ENCODE measurements at places on chromosomes 2 and 18.
A peak's percentile ranks its signal among the peaks of the same experiment; 100 is the strongest.

GRCh38 chr2:235148201-235149170, 196.7 kb downstream of the SH3BP4 start:
- no peak for DNase-seq

- DNase-seq = no peak
Measured at GRCh38 chr2:147792966-147793617, 51.7 kb upstream of the ACVR2A start.

DNA sequence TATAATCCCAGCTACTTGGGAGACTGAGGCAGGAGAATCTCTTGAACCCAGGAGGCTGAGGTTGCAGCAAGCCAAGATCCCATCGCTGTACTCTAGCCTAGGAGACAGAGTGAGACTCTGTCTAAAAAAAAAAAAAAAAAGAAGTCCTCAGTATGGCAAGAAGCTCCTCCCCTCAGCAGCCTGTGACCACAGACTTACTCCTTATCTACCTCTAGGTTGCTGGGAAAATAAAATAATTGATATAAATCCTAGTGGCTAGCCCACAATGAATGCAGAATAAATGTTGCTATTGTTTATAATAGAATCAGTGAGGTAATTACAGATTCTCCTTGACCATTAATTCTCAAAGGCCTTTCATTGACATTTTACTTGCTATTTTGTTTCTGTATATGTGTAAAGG, 70.6 kb downstream of the IRS1 start:
- no peak for DNase-seq

DNA sequence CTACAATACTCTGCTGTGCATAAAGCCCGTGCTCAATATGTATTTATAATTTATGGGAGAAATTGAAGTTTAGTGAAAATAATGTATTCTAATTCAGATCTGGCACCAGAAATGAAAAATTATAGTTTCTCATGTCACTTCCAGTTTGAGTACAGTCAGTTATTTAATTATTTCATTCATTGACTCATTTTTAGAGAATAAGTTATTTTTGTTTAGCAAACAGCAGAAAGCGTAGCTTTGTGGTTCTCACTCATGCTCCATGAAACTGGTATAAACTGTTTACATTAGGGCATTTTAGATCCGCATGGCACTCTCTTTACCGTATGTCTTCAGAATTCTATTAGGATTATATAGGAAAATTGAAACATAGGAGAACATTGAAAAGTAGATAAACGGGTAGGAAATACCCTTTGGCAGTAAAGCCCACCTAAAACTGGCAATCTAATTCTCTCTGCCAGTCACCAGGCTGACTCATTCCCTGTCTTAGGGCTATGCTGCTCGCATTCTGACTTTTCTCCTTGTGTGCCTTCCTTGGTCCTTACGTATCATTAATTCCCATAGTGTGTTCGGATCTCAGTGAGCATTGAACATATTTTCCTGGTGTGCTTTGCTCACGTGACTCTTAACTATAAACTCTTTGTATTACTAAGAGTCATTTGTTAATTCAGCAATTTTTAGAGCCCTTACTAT, 106.0 kb downstream of the ZNF236 start:
- no peak for DNase-seq

DNA sequence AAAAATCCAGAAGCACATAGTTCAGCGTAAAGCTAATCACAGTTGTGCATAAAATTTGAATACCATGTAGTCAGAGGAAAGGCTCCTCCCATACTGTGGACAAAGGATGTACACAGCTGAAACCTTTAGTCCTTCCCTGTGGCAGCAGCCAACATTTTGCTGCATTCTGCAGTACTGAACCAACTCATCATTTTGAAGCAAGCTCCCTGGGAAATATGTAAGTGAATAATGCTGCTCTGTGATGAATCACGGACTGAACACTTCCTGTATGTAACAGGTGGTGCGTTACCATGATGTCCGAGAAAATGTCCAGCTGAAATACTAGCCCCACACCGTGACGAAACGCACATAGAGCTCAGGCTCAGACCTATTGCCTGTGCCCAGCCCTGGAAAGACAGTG, 421.1 kb upstream of the RAB12 start:
- DNase-seq = no peak

GRCh38 chr18:45325778-45326177, 289.5 kb upstream of the SLC14A2 start:
- no peak for DNase-seq

- DNase-seq = no peak
Measured at GRCh38 chr2:127536707-127537541, 1.4 kb downstream of the MYO7B start.

DNA sequence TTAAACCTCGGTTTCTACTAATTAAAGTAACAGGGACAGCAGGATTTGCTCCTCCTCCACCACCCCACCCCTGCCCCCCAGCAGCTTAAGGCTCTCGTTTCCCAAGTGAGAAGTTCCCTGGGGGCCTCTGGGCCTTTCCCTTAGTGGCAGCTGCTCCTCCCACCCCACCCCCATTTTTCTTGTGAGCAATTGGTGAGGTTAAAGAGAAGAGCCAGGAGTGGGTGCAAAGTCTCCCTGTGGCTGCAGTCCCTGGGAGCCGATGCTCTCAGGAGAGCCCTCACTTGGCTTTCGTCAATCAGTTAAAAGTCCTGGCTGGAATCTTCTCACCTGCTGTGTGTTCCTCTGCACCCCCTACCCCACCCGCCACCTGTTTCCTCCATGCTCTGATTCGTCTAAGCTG, 48.7 kb upstream of the AGAP1 start:
- DNase-seq = no peak

DNA sequence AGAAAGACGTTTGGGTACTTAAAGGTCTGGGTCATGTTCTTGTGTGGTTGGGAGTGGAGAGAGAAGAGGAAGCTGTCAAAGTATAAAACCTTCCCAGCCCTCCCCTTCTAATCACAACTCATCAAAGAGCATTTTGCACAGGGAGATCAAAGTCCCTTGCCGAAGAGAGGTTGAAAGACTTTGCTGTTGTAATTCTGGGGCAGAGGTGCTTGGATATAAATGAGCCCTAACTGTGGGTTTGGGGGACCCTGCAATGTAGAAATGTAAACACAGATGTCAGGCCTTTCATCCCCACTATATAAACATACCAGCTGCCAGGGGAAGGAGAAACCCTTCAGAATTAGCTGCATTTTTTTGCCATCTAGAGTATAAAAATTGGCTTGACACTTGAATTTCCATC, 182.1 kb downstream of the ETAA1 start:
- DNase-seq = no peak

GRCh38 chr2:164896634-164897355, 55.2 kb upstream of the COBLL1 start:
- DNase-seq = no peak

GRCh38 chr2:242098445-242099128, 229.1 kb downstream of the RTP5 start:
- no peak for DNase-seq

DNA sequence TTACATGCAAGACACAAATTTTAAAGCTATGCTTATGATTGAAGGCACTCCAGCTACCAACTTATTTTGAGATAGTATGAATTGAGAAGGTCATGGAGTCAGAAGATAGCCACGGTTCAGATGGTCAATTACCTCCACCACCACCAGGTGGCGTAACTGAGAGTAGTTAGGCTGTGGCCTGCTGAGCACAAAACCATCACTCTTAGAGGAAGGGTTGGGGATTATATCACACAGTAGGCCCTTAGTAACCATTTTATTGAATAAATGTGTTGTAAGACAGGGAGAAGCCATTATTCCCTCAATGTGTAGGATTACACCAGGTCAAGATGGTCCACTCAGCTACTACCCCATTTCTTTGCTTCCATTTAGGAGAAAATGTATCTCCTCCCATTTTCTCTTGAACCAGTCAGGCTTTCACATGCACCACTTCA, 18.8 kb downstream of the KLHL41 start:
- DNase-seq = peak; percentile 72

DNA sequence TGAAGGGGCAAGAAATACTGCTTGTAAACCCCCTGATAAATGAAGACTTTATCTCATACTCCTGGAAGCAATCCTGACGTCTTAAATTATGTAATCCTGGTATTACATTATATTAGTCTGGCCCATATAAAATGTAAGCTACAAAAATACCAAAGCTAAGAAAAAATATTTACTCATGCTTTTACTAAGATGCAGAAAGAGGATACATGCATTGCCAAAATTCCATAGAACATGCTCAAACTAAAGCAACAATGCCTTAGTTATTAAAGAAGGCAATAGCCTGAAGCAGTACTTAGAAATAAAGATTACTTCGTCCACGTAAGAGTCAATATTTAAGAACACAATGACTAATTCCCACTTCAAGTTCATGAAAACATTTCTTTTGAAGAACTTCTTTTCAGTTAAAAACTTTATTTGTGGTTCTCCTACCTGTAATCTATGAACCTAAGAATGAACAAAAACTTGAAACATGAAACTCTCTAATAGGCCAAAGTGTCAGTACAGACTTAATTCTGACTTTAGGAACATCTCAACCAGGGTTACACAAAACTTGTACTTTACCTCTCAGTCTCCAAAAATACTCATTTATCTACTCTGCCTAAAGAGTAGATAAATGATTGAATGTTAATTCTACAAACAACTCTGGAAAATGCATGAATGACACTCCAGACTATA, 117.3 kb downstream of the THADA start:
- DNase-seq = no peak

GRCh38 chr2:203710952-203711351, 4.5 kb downstream of the CD28 start:
- DNase-seq = no peak

DNA sequence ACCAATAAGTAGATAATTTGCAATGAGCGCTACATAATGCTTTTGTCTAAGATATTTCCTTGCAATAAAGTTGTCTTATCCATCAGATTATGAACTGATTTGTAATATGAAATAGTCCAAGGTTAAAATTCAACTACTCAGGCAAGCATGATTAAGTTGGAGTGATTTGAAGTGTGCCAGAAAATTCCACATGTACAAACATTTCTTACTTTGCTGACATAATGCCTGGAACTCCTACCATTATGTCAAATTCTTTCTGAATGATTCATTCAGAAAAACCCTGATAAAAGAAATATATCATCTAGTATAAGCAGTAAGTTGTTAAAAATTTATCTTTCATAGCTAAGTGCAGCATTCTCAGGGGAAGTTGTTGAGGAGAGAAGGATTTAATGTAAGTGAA, 87.3 kb downstream of the CBLN2 start:
- DNase-seq = no peak

DNA sequence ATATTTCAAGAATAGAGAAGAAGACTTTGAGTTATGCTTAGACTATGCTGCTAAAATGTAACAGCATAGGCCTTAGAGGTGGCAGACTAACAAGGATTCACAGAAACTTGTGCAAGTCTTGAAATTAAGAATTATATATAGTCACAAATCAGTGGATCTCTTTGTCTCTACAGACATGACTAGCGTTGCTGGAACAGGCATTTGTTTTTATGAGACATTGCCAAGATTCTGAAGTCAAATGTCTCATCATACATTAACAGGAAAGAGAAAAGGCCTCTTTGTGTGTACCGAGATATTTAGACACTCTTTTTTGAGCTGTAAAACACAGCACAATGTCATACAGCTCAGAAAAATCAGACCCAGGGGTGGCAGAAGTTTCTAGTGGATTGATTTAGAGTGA, 207.1 kb downstream of the TMX3 start:
- DNase-seq = no peak

- DNase-seq = no peak
Measured at GRCh38 chr2:161782615-161783014, 158.4 kb downstream of the SLC4A10 start.

- DNase-seq = no peak
Measured at GRCh38 chr2:1117569-1117968, 166.9 kb downstream of the SNTG2 start.

GRCh38 chr2:46747297-46747818, 168.2 kb downstream of the MCFD2 start:
- no peak for DNase-seq

All from CD4-positive, alpha-beta T cell treated with Interleukin-15 for 4 hours (primary cell).